ENCODE measurements at places on chromosomes 13 and 19.
A peak's percentile ranks its signal among the peaks of the same experiment; 100 is the strongest.

- no peak for DNase-seq
These were observed 14.0 kb upstream of the ZNF347 start for GRCh38 chr19:53172889-53173288.

DNA sequence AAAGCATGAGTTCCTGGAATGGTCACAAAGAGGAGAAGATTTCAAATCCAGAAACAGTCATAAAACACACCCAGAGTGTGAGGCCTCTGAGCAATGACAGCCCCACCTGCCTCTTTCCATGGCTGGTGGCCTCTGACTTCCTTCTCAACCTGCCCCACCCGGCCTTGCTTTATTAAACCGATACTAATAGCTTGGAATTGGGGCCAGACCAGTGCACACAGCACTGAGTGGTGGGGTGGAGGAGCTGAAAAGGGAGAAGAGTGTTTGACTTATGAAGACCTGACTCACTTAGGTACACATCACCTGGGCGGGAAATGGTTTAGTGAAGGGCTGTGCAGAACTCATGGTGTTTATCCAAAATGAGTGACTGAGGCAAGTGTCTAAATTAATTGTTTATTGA is 20.7 kb upstream of the CEACAM6 start:
- peak; percentile 87 for DNase-seq

DNA sequence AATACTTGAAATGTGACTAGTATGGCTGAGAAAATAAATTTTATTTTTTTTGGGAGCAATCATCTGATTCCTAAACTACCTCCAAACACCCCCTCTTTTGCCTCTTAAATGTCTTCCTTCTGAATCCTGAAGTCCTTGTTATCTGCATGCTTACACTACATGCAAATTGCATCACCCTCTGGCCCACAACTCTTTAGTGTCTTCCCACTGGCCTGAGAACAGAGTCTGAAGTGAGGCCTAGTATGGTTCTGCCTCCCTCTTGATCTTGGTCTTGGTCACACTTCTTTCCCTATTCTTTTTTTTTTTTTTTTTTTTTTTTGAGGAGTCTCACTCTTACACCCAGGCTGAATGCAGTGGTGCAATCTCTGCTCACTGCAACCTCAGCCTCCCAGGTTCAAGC is 4.8 kb downstream of the ZNF558 start:
- no peak for DNase-seq

- peak; percentile 15 for DNase-seq
These were observed 62.9 kb downstream of the TRPC4 start for GRCh38 chr13:37806666-37807065.
